ENCODE measurements at places on chromosomes 6 and 20. TPM values are rescaled to one million over a fixed set of nuclear protein-coding genes. Genes with fewer than 3 reads are reported as not detected.
A peak's percentile ranks its signal among the peaks of the same experiment; 100 is the strongest.

DNA sequence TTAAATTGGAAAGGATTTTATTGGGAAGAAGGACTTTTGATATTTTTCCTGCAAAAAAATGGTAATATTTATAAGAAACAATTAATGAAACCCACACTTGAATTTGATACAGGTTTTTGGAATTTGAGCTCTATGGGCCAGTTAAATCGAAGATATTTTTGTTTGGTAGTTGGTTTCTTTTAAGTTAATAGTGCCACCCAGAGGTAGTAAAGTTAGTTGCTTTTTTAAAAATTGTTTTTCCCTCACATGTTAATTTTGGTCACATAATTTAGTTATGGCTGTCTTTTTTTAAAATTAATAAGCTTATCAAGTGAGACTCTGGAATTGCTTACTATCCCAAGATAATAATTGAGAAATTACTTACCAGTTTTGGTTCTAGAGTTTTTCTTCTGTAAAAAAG is 7.1 kb downstream of the PRIM2 start:
- H3K36me3 ChIP-seq, result peaks cover 34% of the 10 kb centered on the region
- no peaks in the 10 kb centered on the region for H3K27me3 ChIP-seq

GRCh38 chr6:54621285-54621684 is 225.3 kb upstream of the FAM83B start:
- H3K4me3 ChIP-seq, result no peak overlapping the region
- H3K4me1 ChIP-seq, result no peaks in the 10 kb centered on the region
- no peaks in the 10 kb centered on the region for H3K36me3 ChIP-seq
- H3K27me3 ChIP-seq, result no peaks in the 10 kb centered on the region
- DNase-seq, result no peak
- no peak overlapping the region for H3K27ac ChIP-seq

DNA sequence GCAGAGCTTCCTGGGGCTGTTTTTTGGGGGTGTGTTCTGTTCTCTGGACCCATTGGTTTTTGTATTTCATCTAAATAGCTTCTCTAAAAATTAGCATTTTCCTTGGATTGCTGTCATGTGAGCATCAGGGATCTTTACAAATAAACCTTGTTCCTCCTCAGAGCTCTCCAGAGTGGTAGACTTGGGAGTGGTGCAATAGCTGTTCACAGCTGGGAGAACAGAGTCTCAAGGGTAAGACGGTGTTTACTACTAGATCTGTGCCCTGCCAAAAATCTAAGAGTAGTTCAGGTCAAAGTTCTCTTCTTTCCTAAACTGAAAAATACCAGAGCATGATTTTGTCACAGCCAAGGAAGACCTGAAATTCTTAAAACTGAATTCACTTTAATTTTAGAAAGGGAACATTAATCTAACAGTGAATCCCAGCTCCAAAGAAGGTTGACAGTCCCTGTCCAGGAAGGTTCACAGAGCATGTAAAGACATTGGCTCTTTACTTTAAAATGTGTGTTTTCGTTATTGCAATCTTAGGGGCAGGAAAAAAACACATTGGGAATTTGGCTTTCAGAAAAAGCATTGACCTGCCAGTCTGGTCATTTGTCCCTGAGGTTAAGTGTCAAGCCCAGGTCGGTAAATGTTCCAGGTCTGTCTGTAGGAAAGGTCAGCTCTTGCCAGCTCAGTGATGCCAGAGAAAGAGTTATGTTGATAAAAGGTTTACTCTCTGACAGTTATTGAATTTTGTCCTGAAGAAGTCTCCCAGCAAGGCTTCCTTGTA is 43.3 kb downstream of the VAPB start:
- no peak for DNase-seq
- H3K27me3 ChIP-seq, result no peaks in the 10 kb centered on the region
- H3K36me3 ChIP-seq, result peaks cover 2% of the 10 kb centered on the region
- H3K4me3 ChIP-seq, result no peak overlapping the region
- H3K4me1 ChIP-seq, result peaks cover 35% of the 10 kb centered on the region

DNA sequence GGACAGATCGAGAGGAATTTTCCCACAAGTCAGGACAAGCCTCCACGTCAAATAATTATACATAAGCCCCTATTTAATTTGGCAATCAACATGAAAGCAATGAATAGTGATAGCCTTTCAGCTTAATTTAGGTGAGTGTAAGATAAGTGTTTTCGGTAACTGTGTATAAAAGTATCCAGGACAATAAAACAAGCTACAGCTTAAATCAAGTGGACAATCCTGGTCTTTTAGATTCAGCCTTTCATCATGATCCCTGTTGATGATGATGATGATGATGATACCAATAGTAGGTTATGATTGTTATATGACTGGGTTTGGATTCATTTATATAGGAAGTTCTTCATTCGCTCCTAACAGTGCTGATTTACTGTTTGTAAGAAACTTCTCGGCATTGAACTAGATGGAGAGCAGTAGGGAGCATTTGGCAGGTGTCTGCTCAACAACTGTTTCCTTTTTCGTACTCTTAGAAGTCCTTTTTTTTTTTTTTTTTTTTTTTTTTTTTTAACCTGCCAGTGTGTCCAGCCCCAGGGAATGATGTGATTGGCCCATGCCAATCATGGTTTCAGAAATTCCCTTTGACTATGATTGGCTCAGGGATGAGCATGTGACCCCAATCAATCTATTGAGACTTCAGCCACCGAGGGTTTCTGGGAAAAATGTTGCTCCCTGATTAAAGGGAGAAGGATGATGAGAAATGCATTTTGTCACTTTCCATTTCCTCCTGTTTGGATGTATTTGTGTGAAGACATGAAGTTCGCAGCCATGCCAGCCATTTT is 11.3 kb upstream of the RNF182 start:
- H3K36me3 ChIP-seq, result no peaks in the 10 kb centered on the region
- no peak overlapping the region for H3K27ac ChIP-seq
- DNase-seq, result no peak
- H3K4me1 ChIP-seq, result peaks cover 8% of the 10 kb centered on the region
- no peak overlapping the region for H3K4me3 ChIP-seq

DNA sequence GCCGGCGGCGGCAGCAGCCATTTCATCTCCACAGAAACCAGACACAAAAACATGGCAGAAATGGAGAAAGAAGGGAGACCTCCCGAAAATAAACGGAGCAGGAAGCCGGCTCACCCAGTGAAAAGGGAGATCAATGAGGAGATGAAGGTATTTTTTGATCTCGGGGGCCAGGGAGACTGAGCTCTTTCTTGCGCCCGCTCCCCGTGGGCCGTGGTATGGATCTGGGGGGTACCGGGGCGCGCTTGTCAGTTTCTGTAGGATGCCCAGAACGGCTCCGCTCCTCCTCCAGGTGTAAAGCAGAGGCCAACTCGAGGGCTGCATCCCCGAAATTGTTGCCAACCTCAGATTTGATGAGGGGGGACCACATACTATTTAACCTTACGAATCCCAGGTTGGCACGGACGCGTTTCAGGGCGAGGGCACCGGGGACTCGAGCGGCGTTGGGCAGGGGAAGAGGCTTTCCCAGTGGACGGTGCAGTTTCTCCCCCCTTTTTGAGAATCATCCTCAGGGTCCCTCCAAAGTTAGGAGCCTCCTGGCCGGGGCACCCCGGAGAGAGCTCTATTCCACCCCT is 735 bp downstream of the SOBP start:
- H3K27me3 ChIP-seq, result peaks cover 36% of the 10 kb centered on the region
- peak overlapping the region; percentile 89 for H3K4me3 ChIP-seq

DNA sequence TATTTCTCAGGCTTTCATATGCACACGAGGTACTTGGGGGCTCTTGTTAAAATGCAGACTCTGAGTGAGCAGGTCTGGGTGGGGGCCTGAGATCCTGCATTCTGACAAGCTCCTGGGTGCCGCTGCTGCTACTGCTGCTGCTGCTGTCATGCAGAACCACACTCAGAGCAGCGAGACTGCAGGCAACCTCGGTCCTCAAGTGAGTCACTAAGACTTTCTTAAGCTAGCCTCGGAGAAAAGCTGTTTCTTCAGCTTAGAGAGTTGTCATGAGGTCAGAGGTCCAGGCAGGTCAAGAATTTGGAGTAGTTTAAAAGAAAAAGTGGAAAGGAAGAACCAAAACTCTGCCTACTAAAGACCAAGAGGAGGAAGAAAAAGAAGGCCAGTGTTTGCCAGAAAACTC is 92.9 kb downstream of the SPTLC3 start:
- no peaks in the 10 kb centered on the region for H3K4me1 ChIP-seq
- peaks cover 7% of the 10 kb centered on the region for H3K27me3 ChIP-seq
- no peaks in the 10 kb centered on the region for H3K36me3 ChIP-seq

- H3K27ac ChIP-seq, result no peak overlapping the region
- H3K4me1 ChIP-seq, result no peaks in the 10 kb centered on the region
- no peaks in the 10 kb centered on the region for H3K36me3 ChIP-seq
- no peak overlapping the region for H3K4me3 ChIP-seq
- no peak for DNase-seq
These were observed 134.8 kb upstream of the TSHZ2 start for GRCh38 chr20:52837378-52837777.

- H3K36me3 ChIP-seq, result no peaks in the 10 kb centered on the region
- peaks cover 31% of the 10 kb centered on the region for H3K27me3 ChIP-seq
- peaks cover 9% of the 10 kb centered on the region for H3K4me1 ChIP-seq
- no peak for DNase-seq
- H3K4me3 ChIP-seq, result no peak overlapping the region
These were observed 1.3 kb downstream of the NKAIN2 start for GRCh38 chr6:123804787-123805540.

DNA sequence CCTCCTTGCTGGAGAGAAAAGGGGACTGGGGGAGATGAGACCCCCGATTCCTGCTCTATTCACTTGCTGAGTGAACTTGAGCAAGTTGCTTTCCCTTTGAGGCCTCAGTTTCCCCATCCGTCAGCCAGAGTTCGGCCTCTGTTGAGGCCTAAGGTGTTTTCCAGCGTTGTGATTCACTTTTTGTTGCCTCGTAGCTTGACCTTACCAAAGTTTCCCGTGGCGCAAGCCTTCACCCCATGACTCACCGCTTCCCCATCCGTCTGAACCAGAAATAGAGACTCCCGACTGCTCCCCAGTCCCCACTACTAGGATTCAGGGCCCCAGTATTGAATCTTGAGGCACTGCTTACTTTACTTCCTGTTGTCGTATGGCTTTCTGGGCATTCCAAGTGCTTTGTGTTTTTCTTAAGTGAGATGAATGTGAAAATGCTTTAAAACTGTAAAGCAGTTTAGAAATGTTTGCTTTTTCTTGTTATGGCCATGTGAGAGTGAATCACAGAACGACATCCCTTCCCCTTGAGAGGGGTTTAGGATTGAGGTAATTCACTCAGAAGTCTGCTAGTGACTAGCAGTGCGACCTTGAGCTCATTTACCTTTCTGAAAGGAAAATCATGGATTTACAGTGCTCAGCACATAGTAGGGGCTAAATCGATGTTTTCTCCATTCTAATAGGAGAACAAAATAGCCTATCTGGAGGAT is 1.2 kb downstream of the CHMP4B start:
- H3K27ac ChIP-seq, result peak overlapping the region; percentile 96
- H3K4me1 ChIP-seq, result peaks cover 53% of the 10 kb centered on the region
- peak; percentile 67 for DNase-seq
- peak overlapping the region; percentile 97 for H3K4me3 ChIP-seq

- H3K36me3 ChIP-seq, result no peaks in the 10 kb centered on the region
- no peaks in the 10 kb centered on the region for H3K27me3 ChIP-seq
- DNase-seq, result no peak
- H3K4me3 ChIP-seq, result no peak overlapping the region
These were observed 6.7 kb downstream of the RWDD2A start for GRCh38 chr6:83199863-83200225.

GRCh38 chr6:147548921-147549475 is 40.5 kb downstream of the SAMD5 start:
- no peak overlapping the region for H3K27ac ChIP-seq
- no peak for DNase-seq
- H3K4me3 ChIP-seq, result no peak overlapping the region
- H3K36me3 ChIP-seq, result no peaks in the 10 kb centered on the region
- peaks cover 6% of the 10 kb centered on the region for H3K27me3 ChIP-seq

DNA sequence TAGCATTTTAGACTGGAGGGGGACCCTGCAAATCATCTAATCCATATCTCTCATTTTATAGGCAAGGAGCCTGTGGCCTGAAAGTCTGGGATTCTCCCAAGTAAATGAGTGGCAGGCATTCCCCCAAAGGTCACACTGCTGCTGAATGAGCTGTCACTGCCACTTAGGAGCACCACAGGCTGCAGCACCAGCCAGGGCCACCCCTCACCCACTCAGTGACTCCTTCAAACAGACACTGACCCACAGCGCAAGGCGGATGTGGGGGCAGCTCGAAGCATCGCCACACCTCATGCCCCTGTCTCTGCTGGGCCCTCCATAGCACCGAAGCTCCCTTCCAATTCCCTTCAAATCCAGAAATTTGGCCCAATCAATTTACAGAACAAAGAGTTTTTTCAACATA is 119.9 kb upstream of the ARID1B start:
- no peaks in the 10 kb centered on the region for H3K27me3 ChIP-seq
- DNase-seq, result no peak
- no peak overlapping the region for H3K4me3 ChIP-seq
- H3K4me1 ChIP-seq, result peaks cover 20% of the 10 kb centered on the region
- H3K27ac ChIP-seq, result no peak overlapping the region

DNA sequence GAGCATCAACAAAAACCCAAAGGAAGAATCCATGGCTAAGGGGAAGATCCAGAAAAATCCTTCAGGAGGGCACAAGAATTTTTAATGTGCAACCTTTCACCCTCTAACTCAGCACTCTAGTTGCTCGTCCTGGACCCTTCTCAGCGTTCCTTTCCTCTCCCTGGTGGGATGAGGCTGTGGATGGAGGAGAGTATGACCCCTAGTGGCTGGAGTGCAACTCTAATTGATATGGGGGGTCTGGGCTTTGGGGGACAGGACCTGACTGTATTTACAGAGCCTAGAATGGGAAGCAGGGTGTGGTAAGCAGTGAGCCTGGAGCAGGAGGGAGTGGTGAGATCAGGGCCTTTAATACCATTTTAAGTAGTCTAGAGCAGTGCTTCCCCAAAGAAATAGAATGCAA is 83.9 kb upstream of the CEP85L start:
- H3K4me1 ChIP-seq, result peaks cover 38% of the 10 kb centered on the region
- peak overlapping the region; percentile 13 for H3K4me3 ChIP-seq
- no peak for DNase-seq
- peaks cover 7% of the 10 kb centered on the region for H3K27me3 ChIP-seq
- no peak overlapping the region for H3K27ac ChIP-seq
- H3K36me3 ChIP-seq, result no peaks in the 10 kb centered on the region

DNA sequence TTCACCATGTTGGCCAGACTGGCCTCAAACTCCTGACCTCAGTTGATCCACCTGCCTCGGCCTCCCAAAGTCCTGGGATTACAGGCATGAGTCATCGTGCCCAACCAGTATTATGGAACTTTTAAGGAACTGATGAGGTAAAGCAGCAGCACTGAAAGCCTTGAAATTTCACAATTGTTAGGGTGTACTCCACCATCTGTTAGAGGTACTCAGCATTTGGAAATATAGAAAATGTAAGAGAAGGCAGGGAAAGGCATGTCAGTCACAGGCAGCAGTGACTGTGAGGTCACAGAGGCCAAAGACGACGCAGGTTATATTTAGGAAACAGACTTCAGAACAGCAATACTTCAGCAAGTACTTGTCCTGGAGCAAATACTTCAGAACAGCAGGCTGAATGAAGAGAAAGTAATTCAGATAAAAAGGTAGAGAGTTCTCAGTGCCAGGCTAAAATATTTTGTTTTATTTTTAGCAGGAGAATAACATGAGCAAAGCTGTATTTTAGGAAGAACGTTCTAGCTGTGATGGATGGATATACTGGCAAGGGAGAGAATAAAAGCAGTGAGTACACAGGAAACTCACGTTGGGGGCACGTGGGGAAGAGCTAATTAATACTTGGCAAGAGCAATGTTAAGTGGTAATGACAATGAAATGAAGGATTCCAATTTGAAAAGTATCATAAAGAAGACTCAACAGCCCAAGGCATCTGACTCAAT is 67.2 kb downstream of the DTNBP1 start:
- peaks cover 26% of the 10 kb centered on the region for H3K4me1 ChIP-seq
- H3K27me3 ChIP-seq, result no peaks in the 10 kb centered on the region
- H3K4me3 ChIP-seq, result no peak overlapping the region
- H3K36me3 ChIP-seq, result peaks cover 2% of the 10 kb centered on the region

The MUCL3 gene
- total RNA-seq, result 0.09 TPM

All from activated T-cell treated with anti-CD3 and anti-CD28 coated beads, Interleukin-2, amount 50 U/mL, for 72 hours (primary cell).